ENCODE measurements at places on chromosomes 1 and 21.
A peak's percentile ranks its signal among the peaks of the same experiment; 100 is the strongest.

DNA sequence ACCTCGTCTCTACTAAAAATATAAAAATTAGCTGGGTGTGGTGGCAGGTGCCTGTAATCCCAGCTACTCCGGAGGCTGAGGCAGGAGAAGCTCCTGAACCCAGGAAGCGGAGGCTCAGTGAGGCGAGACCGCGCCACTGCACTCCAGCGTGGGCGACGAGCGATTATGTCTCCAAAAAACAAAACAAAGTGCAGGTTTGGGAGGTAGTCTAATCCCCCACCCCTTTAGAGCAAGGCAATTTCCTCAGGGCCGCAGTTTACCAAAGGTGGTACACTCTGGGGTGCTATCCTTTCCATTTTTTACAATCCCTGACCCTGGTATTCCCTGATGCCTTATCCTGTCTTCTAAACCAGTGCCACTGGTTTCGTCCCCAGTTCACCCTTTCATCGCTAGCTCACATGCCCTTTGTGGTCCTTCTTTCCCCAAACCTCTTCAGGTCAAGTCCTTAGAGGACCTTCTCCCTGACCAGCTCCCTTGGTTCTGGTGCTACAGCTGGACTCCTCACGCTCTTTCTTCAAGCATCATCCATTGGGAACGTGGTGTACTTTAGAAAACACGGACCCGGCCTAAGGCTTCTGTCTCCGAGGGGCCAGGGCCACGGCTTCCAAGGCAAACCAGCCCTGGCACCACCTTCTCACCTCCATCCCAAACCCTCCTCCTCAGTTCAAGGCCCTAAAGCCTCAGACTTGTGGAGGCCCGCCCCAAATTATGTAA, 873 bp downstream of the IFT25 start:
- DNase-seq = peak; percentile 24

- peak; percentile 48 for DNase-seq
These were observed 9.8 kb upstream of the PHACTR4 start for GRCh38 chr1:28359592-28360239.

GRCh38 chr1:16718908-16719533, 21.3 kb upstream of the RNU1-4 start:
- DNase-seq = no peak

- no peak for DNase-seq
These were observed 14.0 kb downstream of the SDC3 start for GRCh38 chr1:30894508-30894973.

DNA sequence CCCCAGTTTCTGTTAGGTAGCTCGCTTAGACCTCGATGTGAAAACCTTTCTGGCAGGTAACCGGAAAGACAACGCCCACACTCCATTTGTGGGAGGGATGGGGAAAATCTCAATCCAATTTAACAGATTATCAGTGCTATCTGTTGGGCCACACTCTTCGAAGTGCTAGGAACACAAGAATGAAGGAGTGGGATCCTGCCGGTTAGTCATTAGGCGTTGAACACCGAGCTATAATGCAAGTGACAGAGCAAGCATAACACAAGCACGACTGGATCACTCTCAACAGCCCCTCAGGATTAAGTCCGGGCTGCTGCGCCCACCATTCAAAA, 531 bp downstream of the SNIP1 start:
- DNase-seq = peak; percentile 16

DNA sequence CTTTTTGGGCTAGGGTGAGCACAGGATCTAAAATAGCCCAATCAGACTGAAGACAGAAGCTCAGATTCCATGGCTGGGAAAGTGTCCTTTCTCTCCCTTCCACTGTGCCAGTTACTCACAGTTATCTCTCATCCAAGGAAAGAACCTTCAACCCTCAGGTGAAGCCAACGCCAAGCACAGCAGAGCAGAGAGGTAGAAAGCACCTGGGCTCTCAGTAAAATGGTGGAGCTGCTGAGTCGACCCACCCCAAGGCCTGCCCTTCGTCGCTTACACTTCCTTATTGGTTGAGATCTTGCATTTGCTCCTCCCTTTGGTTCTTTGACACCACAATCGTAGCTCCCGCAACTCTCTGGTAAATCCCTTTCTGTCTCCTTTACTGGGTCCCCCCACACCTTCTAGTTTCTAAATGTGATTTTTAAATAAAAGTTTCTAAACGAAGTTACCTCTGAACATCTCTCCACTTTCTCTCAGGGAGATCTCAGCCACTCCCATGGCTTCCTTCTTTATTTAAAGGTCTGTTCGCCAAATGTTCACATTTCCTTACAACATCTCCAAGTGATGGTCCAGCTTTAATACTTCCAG, 27.5 kb upstream of the SLC30A1 start:
- no peak for DNase-seq

- DNase-seq = no peak
These were observed 171.6 kb downstream of the TRIM33 start for GRCh38 chr1:114339379-114339778.
